ENCODE measurements at places on chromosomes 5 and 9. TPM values are rescaled to one million over a fixed set of nuclear protein-coding genes. Genes with fewer than 3 reads are reported as not detected.

SPATA31E1 gene
- not detected for total RNA-seq

TIMD4 gene
- not detected for total RNA-seq

PITX1 gene
- total RNA-seq: not detected

PDE8B gene
- total RNA-seq: 5.6 TPM

PDE6A gene
- total RNA-seq: not detected

BARHL1 gene
- not detected for total RNA-seq

PCDHGC5 gene
- total RNA-seq: 20.0 TPM

PTPRD gene
- total RNA-seq: 658 TPM

CDC20B gene
- total RNA-seq: 0.31 TPM
